ENCODE measurements at places on chromosomes 3 and 15. TPM values are rescaled to one million over a fixed set of nuclear protein-coding genes. Genes with fewer than 3 reads are reported as not detected.

Gene TRPM1
- not detected for total RNA-seq

Gene SKIL
- 20.7 TPM for total RNA-seq

Gene ALPK3
- total RNA-seq, result 0.03 TPM

Gene CCDC191
- total RNA-seq, result 1.2 TPM

Gene DET1
- 2.2 TPM for total RNA-seq

Gene CELF6
- 0.10 TPM for total RNA-seq

Gene U2SURP
- 250 TPM for total RNA-seq

Gene PLSCR4
- 1.5 TPM for total RNA-seq

Gene SEMA5B
- not detected for total RNA-seq

Gene IMPG2
- 0.02 TPM for total RNA-seq

Gene FANCD2OS
- not detected for total RNA-seq

Gene NEK11
- total RNA-seq, result 2.2 TPM

Gene VGLL4
- total RNA-seq, result 23.2 TPM

Gene GOLGA8J
- total RNA-seq, result not detected

Gene ARHGAP31
- not detected for total RNA-seq

Gene MINAR1
- 0.15 TPM for total RNA-seq

Gene RIOX2
- total RNA-seq, result 52.5 TPM
